ENCODE measurements at places on chromosomes 3 and 15. TPM values are rescaled to one million over a fixed set of nuclear protein-coding genes. Genes with fewer than 3 reads are reported as not detected.

The SLC9C1 gene
- total RNA-seq = 0.34 TPM

DNA sequence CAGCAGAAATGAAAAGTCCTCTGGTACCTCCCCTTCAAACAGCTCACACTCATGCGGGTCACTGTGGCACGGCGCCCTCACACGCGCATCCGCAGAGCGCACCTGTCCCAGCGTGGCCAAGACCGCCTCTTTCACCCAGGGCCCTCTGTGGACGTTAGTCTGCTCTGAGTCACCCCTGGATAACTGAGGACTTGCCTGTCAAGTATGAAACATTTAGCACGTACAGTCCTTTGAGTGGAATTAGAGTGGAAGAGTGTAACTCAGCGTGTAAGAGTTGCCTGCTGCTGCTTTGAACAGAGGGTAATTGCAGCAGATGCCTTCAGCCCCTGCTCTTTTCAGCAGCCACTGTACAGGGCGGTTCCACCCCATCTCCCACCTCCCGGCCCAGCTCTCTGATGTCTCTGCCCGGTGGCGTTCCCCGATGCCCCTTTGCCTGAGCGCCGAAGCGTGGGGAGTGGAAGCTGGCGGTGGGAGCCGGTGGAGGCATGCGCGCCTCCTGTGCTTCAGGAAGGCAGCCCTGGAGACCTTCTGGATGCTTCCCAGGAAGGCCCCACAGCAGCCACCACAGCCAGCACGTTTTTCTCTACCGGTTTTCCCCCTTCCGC, 23.0 kb downstream of the CPN2 start:
- no peak for DNase-seq

GRCh38 chr3:53728606-53729005, 117.6 kb downstream of the CHDH start:
- DNase-seq = no peak

- DNase-seq = peak; percentile 21
Observed at GRCh38 chr3:47578119-47578632, 489 bp downstream of the CSPG5 start.

DNA sequence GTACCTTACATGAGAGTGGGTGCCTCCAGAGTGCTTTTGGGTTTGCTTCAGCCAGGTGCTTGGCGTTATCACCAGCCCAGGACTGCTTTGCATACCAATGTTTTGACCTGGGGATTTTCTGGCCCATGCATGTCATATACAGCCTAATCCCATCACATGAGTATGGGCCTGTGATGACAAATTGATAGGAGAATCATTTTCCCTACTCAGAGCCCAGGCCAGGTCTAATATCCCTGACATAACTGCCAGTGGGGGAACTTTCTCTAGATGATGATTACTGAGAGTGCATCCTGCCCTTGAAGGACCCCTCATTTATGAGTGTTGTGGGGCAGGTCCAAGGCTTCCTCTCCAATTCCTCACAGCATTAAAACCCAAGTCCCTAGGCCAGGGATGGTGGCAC, 197.5 kb upstream of the LYSMD4 start:
- no peak for DNase-seq
